Fibroblast of upper back skin (primary cell): ENCODE measurements at places on chromosomes 7 and 10.

- DNase-seq: peak; percentile 58
Measured at GRCh38 chr7:127809261-127809702, 157.3 kb downstream of the SND1 start.

- DNase-seq: peak; percentile 41
Measured at GRCh38 chr10:8279598-8279997, 225.1 kb downstream of the GATA3 start.

DNA sequence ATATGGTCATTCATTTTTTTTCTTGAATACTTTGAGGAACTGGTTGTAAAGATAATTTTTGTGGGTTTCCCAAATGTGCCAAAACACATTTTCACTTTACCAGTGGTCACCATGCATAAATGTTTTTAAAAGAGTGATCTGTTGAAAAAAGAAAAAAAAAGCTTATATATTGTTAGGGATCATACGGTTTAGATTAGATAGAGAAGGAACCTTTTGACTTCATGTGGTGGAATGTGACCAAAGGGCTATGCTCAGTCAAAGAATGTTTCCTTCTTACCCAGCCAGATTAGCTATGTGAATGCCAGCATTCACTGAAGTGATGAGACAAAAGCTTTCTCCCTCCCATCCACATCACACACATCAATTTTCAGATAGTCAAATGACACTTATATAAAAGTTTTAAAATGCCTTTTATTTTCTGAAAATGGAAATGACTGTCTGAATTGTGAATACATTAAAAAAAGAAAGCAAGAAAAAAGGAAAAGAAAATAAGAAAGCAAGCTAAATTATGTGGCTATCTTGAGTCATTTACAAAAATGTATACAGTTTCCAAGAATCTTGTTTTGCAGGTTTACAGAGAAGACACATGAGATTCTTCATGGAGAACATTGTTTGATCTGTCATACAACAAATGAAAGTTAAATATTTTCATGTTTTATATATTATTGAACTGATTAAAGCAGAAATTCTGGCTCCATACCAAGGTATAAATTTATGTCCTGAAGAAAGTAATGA lies 8.6 kb upstream of the CPED1 start:
- peak; percentile 62 for DNase-seq

GRCh38 chr7:45986355-45987298 lies 65.6 kb upstream of the IGFBP3 start:
- no peak for DNase-seq

GRCh38 chr10:129808092-129808983 lies 155.7 kb downstream of the EBF3 start:
- no peak for DNase-seq

DNA sequence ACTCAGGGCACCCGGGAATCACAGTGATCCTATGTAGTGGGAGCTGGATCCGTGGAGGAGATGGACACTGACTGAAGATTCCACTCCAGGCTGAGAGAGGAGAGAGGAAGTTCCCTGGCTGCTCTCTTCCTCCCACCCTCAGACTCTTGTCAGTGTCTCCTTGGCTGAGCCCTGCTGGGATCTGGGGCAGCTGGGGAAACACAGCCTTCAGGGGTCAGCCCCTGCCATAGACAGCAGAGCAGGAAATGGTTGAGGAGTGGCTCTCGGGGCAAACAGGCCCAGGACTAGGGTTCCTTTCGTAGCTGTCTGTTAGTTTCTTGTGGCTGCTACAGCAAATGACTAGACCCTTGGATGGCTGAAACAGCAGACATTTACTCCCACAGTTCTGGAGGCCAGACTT lies 174.4 kb upstream of the BMPER start:
- DNase-seq: no peak

- peak; percentile 85 for DNase-seq
Measured at GRCh38 chr10:122939856-122940543, 14.0 kb downstream of the C10orf88 start.

DNA sequence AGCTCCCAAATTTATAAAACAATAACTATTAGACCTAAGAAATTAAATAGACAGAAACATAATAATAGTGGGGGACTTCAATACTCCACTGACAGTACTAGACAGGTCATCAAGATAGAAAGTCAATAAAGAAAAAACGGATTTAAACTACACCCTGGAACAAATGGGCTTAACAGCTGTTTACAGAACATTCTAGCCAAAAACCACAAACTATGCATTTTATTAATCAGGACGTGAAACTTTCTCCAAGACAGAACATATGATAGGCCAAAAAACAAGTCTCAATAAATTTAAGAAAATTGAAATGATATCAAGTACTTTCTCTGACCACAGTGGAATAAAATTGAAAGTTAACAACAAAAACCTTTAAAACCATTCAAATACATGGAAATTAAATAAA lies 46.4 kb downstream of the ZNF680 start:
- DNase-seq: no peak

DNA sequence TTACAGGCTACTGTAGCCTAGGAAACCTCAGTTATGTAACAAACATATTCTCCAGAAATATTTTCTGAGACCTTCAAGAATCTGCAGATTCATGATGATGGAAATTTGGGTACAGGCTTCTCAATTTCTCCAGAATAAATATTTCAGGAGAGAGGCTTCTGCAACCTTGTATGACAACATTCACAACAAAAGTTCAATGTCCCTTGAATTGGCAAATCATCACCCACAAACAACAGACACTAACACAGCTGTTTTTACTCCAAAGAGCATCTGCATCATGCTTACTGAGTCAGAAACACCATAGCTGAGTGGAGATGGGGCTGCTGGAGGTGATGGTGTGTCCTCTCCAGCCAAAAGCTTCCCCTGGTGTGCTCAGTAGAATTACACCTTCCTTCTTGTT lies 9.3 kb upstream of the COBL start:
- no peak for DNase-seq

DNA sequence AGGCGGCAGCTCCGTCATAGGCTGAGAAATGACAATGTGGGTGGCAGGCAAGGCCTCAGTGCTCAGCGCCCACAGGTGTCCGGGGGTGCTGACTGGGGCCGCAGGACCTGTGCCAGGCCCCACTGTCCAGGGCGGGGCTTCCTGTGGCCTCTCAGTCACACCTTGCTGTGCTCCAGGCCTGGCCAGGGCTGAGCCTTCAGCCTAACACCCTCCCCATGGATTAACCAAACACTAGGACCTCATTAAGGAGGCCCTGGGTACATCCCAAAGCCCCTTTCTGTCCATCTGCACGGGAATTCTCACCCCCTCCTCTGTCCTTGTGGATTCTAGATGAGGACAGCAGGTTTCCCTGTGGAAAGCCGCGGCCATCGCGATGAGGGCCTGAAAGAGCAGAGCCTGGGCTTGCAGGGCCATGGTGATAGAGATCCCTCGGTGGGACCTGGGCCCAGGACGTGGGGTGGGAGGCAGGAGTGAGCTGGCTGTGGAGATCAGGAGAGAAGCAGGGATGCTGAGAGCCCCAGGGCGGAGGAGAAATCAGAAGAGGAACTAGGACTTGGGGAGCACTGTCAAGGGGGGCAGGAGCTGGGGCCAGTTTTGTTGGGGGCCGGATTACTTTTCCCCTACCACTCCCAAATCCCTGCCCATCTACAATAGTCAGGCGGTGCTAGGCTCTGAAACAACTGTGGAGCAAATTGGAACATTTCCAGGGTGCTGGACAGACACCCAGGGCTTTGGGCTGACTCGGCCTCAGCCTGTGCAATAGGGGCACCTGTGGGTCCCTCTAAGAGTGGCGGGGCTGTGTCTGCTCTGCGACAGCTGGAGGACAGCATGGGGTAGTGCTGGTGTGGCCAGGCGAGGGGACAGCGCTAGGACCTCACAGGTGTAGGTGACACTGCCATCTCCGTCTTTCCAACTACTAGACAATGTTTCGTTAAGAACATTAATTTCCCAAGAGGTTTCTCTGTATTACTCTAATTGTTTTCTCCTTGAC lies 23.3 kb upstream of the MNX1 start:
- no peak for DNase-seq

DNA sequence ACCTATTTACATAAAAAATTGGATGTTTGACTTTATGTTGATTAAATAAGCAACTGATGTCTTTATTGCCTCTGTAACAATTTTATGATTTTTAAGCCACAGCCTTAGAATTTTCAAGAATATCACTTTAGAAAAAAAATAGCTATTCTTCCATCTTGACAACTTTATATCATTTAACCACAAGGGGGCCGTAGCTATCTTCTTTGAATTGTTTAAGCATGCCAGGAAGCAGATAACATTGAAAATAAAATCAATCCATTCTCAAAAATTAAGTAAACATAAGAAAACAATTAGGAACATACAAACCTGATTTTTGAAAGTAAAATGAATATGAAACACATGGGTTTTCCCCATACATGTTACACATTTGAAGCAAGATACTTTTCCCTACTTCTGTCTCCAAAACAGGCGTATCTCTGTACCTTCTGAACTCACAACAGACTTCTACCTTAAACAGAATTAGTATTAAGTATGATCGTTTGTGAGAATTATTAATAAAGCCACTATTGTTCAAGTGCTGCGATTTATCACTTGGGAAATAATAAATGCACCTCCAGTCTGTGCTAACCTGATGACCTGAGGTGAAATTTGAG lies 209.0 kb downstream of the CACNA2D1 start:
- DNase-seq: peak; percentile 51

DNA sequence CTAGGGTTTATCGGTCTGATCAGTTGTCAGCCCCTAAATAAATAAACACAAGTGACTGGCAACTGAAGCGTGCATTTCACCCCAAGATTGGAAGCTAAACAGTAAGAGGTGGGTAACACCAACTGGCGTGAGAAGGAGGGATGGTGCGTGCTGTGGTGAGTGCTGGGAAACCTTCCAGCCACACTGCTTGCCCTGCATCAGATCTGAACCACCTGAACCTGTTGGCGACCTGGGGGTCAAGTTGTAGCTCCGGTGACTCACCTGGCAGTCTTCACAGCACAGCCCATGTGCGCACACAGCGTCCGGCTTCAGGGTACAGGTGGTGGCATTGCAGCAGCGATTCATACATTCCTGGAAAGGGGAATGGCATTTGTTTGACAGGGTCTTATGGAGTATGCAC lies 170.1 kb downstream of the FANK1 start:
- no peak for DNase-seq

DNA sequence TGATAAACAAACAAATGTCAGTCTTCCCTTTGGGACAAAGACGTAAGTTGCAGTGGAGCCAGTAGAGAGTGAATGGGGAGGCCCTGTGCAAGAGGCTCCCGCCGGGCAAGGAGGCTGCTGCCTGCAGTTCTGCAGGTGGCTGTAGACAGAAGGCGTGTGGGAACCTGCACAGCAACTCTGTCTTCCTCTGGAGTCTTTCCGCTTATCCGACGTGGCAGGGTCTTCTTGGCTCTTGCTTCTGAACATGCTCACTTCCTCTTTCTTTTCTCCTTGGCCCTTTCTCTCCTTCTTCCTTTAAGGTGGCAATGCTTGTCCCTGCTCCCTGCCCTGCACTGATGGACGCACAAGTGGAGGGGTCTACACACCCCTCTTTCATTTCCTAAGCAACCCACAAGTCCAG lies 122.5 kb downstream of the HIPK2 start:
- no peak for DNase-seq

DNA sequence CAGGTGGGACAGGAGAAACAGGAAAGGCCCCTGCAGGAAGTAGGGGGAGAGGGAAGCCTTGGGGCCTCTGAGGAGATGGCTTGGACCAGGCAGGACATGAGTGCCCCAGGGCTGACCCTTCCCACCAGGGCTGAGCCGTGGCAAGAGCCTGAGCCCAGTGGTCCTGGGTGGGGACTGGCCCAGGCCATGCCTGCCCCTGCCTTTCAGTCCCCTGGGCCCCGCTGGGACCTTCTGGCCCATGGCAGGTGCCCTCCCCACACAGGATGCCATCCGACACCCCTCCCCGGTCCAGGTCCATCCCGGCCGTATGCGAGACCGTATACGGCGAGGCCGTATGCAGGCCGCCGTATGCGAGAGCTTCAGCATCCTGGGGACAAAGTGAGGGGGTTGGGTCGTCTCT lies 2.0 kb downstream of the GRIFIN start:
- DNase-seq: no peak

DNA sequence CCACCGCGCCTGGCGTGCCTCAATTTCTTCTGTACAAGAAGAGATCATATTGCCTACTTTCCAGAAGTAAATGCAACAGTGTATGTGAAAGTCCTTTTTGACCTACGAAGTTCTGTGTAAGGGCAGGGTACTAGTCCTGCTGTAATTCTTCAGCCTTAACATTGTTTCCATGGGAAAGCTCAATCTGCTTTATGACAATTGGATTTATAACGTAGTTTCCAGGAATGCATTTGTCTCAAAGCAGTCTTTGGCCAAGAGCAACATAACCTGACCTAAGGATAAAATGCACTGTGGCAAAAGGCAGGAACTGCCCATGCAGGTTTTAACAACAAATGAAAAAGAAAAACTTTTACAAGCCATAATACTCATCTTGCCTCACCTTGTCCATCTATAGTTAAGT lies 108.1 kb upstream of the PODXL start:
- no peak for DNase-seq

DNA sequence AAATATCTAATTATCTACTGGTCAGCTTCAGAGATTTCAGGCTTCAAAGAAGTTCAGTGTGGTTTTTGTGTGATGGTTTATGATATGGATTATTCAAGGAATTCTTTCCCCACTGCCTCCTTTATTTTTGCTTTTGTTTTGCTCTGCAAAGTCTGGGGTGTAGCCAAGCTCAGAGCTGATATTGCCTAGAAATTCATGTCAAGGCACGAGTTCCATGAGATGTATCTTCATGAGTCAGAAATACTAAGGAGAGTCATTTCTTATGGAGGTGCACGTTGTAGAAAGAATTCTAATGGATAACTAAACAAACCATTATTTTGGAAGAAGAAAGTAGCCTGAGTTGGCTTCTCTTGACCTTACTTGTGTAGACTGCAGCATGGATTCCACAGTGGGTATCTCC lies 37.4 kb downstream of the VIM start:
- peak; percentile 10 for DNase-seq

- no peak for DNase-seq
Measured at GRCh38 chr10:120005207-120006201, 113.0 kb downstream of the SEC23IP start.

DNA sequence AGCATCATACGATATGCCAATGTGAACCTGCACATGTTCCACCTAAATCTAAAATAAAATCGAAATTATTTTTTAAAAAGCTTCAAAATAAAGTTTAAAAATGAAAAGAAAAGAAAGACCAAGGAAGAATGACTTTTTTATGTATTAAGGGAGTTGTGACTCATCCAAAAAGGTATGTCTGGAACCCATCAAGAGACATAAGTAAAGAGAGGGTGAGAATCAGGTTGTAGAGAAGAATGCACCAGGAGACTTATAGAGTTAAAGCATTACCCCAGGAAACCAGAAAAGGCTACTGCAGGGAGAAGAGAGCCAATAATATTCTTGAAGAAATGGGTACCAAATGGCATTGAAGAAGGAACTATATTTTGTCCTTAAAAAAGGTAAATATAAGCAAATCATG lies 69.8 kb downstream of the CTTNBP2 start:
- DNase-seq: no peak
